ENCODE measurements at places on chromosomes 1 and 21. TPM values are rescaled to one million over a fixed set of nuclear protein-coding genes. Genes with fewer than 3 reads are reported as not detected.
A peak's percentile ranks its signal among the peaks of the same experiment; 100 is the strongest.

DNA sequence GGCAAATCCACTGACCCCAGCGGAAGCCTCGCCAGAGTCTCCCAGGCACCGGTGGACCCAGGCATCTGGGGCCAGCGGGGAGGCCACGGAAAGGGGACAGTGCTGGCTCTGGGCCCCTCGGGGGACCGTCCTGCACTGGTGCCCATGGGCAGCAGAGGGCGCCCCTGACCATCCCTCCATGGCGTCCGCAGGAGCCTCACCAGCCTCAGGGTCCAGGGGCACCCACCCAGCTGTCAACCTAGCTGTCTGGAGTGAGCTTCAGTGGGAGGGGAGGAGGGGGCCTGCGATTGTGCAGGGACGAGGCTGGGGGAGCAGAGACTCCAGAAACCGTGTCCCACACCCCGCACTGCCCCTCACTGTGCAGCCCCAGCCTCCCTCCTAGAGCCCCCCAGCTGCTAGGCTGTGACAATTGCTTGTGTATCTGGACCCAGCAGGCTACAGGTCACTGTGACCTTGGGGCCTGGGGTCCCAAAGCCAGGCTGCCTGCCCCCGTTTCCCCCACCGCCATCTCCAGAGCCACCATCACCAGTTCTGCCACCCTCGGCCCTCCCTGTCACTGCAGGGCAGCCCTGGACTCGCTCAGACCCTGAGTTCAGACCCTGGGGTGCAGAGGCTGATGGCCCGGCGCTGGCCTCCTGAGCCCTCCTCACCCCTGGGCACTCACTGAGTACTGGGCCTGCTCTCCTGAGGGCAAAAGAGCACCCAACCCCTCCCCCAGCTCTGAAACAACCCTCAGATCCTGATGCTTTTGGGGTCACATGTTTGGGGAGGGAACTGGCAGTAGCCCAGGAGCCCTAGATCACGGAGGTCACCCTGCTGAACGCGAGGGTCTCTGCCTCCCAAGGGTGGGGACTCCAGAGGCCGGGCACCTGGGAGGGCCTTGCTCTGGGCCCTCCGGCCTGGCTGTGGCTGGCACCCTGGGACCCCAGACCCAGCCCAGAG lies 10.6 kb upstream of the COL6A1 start:
- DNase-seq: peak; percentile 47
- peaks cover 33% of the 10 kb centered on the region for H3K4me1 ChIP-seq
- no peak overlapping the region for H3K27ac ChIP-seq
- no peak overlapping the region for H3K4me3 ChIP-seq
- peaks cover 39% of the 10 kb centered on the region for H3K27me3 ChIP-seq

GRCh38 chr1:246726255-246726679 lies 2.1 kb downstream of the SCCPDH start:
- H3K4me1 ChIP-seq: peaks cover 19% of the 10 kb centered on the region
- peaks cover 41% of the 10 kb centered on the region for H3K36me3 ChIP-seq
- no peak overlapping the region for H3K4me3 ChIP-seq
- peak overlapping the region; percentile 68 for H3K27ac ChIP-seq
- H3K27me3 ChIP-seq: no peaks in the 10 kb centered on the region

MATN1 gene
- polyA plus RNA-seq: 0.30 TPM

DNA sequence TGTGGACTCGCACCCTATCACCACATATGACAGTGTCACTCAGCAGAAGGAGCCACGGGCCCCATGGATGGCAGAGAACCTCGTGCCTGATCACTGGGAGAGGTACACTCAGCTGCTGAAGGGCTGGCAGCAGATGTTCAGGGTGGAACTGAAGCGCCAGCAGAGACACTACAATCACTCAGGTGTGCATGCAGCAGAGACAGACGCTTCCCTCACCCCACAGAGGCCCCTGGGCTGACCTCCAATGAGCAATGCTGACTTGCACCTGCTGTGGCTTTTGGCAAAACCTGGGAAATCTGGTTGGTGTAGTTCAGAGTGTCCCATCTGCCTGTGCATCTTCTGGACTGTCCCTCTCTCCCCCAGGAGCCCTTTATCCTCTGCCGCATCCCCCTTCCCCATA lies 51.9 kb downstream of the KIAA1614 start:
- no peak for DNase-seq
- H3K4me1 ChIP-seq: no peaks in the 10 kb centered on the region
- no peak overlapping the region for H3K4me3 ChIP-seq

GRCh38 chr1:1074631-1075147 lies 583 bp upstream of the RNF223 start:
- H3K27me3 ChIP-seq: peaks cover 17% of the 10 kb centered on the region
- no peak overlapping the region for H3K27ac ChIP-seq
- no peak for DNase-seq
- H3K36me3 ChIP-seq: no peaks in the 10 kb centered on the region
- peaks cover 20% of the 10 kb centered on the region for H3K4me1 ChIP-seq
- H3K4me3 ChIP-seq: no peak overlapping the region

MSTO1 gene
- polyA plus RNA-seq: 44.4 TPM

DNA sequence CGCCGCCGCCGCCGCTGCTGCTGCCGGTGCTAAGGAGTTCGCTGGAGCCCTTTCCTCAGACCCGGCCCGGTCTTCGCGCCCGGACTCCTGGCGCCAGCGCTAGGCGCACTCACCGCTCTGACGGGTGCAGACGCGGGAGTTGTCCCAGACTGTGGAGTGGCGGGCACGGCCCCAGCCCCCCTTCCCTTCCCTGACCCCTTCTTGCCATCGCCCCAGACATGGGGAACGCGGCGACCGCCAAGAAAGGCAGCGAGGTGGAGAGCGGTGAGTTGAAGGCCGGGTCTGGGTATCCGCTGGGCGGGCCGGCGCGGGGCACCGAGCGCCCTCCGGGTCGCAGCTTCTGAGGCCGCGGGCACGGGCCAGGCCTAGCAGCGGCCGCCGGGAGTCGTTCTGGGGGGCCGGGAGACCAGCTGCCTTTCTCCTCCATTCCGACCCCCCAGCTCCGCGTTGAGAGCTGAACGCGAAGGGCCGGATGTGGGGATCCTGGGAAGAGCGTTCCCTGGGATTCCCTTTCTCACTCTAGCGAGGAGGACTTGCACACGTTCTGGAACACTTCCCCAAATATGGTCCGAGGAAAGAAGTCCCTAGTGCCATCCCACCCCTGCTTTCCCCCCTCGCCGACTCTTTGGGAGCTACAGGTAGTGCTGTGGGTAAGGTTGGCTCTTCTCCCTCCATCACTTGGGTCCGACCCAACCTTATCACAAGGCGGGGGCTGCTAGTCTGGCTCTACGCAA lies 65.8 kb upstream of the PRKACB start:
- H3K27ac ChIP-seq: peak overlapping the region; percentile 89
- DNase-seq: peak; percentile 23
- no peaks in the 10 kb centered on the region for H3K27me3 ChIP-seq
- H3K4me3 ChIP-seq: peak overlapping the region; percentile 80

GRCh38 chr1:212401042-212401441 lies 13.6 kb downstream of the PACC1 start:
- no peaks in the 10 kb centered on the region for H3K27me3 ChIP-seq
- H3K4me1 ChIP-seq: no peaks in the 10 kb centered on the region
- peaks cover 8% of the 10 kb centered on the region for H3K36me3 ChIP-seq
- no peak overlapping the region for H3K4me3 ChIP-seq
- H3K27ac ChIP-seq: no peak overlapping the region

ECM1 gene
- 4.6 TPM for polyA plus RNA-seq

GRCh38 chr1:97781762-97782337 lies 139.0 kb downstream of the DPYD start:
- no peak overlapping the region for H3K27ac ChIP-seq
- H3K36me3 ChIP-seq: no peaks in the 10 kb centered on the region
- H3K4me3 ChIP-seq: no peak overlapping the region
- no peaks in the 10 kb centered on the region for H3K27me3 ChIP-seq
- DNase-seq: no peak
- H3K4me1 ChIP-seq: no peaks in the 10 kb centered on the region

- no peaks in the 10 kb centered on the region for H3K4me1 ChIP-seq
- no peak for DNase-seq
- no peak overlapping the region for H3K4me3 ChIP-seq
- no peak overlapping the region for H3K27ac ChIP-seq
- H3K36me3 ChIP-seq: peaks cover 39% of the 10 kb centered on the region
These were observed 12.5 kb downstream of the SLX9 start for GRCh38 chr21:44952116-44952928.

FMO5 gene
- 15.8 TPM for polyA plus RNA-seq

- no peak overlapping the region for H3K27ac ChIP-seq
- H3K4me1 ChIP-seq: no peaks in the 10 kb centered on the region
- no peaks in the 10 kb centered on the region for H3K36me3 ChIP-seq
- H3K27me3 ChIP-seq: no peaks in the 10 kb centered on the region
These were observed 68.4 kb upstream of the ATP5PO start for GRCh38 chr21:33984021-33984481.

RWDD3 gene
- 33.4 TPM for polyA plus RNA-seq

- H3K4me3 ChIP-seq: no peak overlapping the region
- H3K27ac ChIP-seq: no peak overlapping the region
- no peaks in the 10 kb centered on the region for H3K36me3 ChIP-seq
- H3K4me1 ChIP-seq: no peaks in the 10 kb centered on the region
- H3K27me3 ChIP-seq: no peaks in the 10 kb centered on the region
- DNase-seq: no peak
These were observed 152.3 kb upstream of the RGS18 start for GRCh38 chr1:192005976-192006375.

PLA2G2F gene
- polyA plus RNA-seq: not detected

IGSF8 gene
- polyA plus RNA-seq: 31.0 TPM

RGS1 gene
- polyA plus RNA-seq: 75.0 TPM

TMEM82 gene
- 15.6 TPM for polyA plus RNA-seq

DNA sequence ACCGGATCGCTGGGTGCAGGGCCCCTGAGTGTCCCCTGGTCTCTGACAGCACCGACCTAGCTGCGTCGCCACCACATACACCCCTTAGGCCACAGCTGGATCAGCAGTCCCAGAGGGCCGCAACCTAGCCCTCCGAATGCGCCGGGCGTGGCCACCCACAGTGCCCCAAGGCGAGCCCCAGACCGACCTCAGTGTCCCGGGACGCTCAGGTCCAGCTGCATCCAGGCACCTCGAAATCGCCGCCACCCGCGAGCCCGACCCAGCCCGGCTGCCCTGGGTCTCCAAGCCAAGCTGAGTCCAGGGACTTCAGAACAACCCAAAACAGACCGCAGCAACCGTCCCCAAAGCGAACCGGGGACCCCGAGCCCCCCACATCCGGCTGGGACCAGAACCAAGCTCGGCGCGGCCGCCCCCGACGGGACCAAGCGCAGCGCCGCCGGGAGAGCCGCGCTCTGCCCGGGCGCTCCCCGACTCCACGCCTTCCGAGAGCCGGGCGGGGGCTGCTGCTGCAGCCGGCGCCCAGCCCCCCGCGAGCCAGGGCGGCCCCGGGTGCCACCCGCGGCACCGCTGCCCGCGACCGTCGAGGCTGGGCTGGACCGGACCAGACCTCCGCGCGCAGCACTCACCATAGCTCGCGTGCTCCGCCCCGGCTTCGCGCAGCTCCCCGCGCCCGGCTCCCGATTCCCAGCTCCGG lies 54.6 kb upstream of the ECE1 start:
- no peak for DNase-seq
- peaks cover 3% of the 10 kb centered on the region for H3K36me3 ChIP-seq
- peak overlapping the region; percentile 88 for H3K4me3 ChIP-seq
- peak overlapping the region; percentile 86 for H3K27ac ChIP-seq

GPR52 gene
- 0.88 TPM for polyA plus RNA-seq

DNA sequence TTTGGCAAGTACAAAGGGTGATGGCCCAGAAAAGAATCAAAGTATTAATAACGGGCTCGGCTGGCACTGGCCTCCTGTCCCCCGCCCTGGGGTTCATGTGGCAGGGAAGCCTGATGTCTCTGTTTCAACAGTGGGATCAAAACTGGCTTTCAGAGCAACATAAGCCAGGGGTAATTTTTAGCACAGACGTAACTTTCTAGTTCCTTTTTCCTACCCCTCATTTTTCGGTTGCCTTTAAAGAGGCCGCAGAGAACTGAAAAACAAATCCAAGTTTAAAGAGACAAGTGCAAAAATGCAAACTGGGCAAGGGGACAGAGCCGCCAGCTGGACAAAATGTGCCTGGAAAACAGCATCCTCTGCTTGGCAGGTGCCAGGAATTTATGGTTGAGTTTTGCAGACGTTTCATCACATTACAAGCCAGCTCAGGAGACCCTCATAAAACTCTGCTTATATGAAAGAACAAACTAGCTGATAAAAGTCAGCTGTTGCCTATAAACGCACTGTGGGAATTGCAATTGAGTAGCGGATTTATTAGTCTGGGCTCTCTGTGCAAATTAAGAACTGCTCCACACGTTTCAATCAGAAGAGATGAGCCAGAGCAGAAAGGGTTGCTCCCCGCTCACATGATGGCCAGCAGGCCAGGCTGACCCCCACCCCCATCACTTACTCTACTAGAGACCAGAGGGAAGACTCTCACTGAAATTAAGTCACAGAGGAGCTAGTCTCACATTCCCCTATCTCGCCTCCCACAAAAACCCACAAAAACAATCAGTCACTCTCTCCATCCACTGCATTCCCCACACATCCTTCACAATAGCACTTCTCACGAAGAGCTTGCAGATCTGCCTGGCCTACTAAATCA lies 15.8 kb upstream of the CDCA8 start:
- no peak for DNase-seq
- H3K27ac ChIP-seq: no peak overlapping the region
- H3K27me3 ChIP-seq: peaks cover 13% of the 10 kb centered on the region
- H3K4me1 ChIP-seq: no peaks in the 10 kb centered on the region

DNA sequence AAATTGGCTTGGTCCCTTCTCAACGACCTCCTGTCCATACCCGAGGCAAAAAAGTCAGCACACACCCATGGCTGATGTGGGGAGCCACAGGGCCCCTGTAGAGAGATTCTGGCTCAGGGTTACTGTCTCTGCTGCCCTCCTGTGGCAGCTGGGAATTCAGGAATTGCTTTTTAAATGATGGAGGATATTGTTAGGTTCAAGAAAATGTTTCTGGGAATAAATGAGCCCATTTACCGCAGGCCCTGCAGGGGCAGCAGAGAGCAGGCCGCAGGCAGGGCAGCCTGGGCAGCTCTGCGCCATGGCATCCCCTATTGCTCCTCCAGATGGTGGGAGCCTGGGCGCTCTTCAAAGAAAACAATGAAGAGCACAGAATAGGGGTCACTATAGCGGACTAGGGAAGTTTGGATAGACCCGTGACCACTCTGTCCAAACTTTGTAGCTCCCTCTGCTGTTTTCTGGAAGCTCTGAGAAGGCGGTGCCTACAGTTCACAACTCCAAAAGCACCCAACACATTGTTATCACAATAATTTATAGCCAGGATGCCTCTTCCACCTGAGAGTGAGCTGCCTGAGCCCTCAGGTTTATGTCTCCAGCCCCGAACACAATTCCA lies 201.1 kb downstream of the BACH1 start:
- H3K27me3 ChIP-seq: no peaks in the 10 kb centered on the region
- H3K27ac ChIP-seq: no peak overlapping the region
- no peaks in the 10 kb centered on the region for H3K36me3 ChIP-seq

KRTAP13-2 gene
- polyA plus RNA-seq: not detected

- DNase-seq: no peak
- H3K27me3 ChIP-seq: peaks cover 36% of the 10 kb centered on the region
- no peaks in the 10 kb centered on the region for H3K4me1 ChIP-seq
- H3K36me3 ChIP-seq: no peaks in the 10 kb centered on the region
- no peak overlapping the region for H3K27ac ChIP-seq
These were observed 110.9 kb downstream of the KCNN3 start for GRCh38 chr1:154759196-154759595.

DNA sequence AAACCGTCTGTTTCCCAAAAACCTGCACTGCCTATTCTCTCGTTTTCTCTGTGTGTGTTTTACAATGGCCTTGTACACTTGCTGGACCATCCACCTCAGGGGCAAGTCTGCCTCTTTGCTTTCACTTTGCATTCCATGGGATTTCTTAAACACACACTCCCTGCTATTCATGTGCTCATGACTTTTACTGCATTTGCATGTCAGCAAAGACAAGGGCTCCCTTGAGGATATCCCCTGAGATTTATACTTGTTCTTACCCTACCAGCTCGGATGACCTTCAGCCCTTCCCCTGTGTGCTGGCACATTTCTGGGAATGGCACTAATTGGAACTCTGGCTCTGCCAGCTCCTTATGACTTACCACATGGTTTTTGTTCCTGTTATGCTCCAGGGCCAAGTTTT lies 386.9 kb downstream of the AMY1C start:
- H3K27me3 ChIP-seq: no peaks in the 10 kb centered on the region
- no peaks in the 10 kb centered on the region for H3K36me3 ChIP-seq
- no peak overlapping the region for H3K27ac ChIP-seq
- no peak for DNase-seq

All from large intestine (tissue), 12 donors.